Endothelial cell (in vitro differentiated cells): ENCODE measurements at places on chromosomes 12 and 14. TPM values are rescaled to one million over a fixed set of nuclear protein-coding genes. Genes with fewer than 3 reads are reported as not detected.

GRCh38 chr14:31118892-31119291 lies 88.7 kb downstream of the HECTD1 start:
- DNase-seq, result no peak

DNA sequence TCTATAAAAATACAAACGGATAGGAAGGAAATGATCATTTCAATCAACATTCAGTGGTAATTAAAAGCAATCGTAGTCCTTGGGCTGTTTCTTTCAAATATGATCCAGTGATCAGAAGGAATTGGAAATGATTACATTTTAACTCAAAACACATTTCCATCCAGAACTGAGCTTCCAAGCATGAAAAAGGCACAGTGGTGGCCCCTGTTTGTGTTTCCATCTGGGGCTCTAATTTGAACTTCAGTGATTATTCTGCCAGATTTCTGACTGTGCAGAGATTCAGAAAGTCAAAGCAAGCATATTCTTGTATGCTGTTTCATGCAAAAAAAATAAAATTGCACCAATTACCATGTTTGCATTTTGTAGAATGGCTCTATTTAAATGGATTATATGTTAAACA lies 157.0 kb upstream of the LMNTD1 start:
- no peak for DNase-seq

SPIC gene
- not detected for total RNA-seq

DNA sequence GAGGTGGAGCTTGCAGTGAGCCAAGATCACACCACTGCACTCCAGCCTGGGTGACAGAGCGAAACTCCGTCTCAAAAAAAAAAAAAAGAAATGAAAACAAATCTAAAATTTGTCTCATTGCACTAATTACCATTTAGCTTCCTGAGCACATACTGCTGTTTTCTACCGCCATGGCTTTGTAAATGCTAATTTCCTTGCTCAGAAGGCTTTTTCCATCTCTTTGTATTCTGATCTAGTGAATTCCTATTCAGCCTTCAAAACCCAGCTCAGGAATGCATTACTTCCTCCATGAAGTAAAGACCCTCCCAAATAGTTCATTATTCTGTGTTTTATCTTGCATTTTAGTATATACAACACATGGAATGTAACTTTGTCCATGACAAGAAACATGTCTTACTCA lies 33.6 kb downstream of the CEP83 start:
- DNase-seq, result no peak

DNA sequence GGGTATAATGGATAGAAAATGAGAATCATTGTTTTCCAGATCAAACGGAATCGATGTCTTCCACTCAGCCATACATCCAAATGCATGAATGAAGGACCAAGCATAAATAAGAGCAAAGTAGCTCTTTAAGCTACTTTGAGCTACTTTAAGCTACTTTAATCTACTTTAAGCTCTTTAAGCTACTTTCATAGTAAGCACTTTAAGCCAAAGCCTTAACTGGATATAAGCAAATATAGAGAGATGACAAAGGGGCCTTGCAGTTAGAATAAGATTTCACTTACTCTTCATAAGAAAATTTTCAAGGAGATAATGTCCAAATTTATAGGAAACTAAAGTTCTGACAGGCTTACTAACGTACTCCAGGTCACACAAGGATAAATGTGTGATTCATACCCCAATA lies 355.6 kb upstream of the KITLG start:
- no peak for DNase-seq

- DNase-seq, result no peak
Measured at GRCh38 chr12:27013611-27014084, 536 bp downstream of the TM7SF3 start.

GRCh38 chr14:34450542-34450915 lies 11.5 kb downstream of the SPTSSA start:
- no peak for DNase-seq

GRCh38 chr12:8594072-8594471 lies 18.6 kb downstream of the AICDA start:
- no peak for DNase-seq

DNA sequence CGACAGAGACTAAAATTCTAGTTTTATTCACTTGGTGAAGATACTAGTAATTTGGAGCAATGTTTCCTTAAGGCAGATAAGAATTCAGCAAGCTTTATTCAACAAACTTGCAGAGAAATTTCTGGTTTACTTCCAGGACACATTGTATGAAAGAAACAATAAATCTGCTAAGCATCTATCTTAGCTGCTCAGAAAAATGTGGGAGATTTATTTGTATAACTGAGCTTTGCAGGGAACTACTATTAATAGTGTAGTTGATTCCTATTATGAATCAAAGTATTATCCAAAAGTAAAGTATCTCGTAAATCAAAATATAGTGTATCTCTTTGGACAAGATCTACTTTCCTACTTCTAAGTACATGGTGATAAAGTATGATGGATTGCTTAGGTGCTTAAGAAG lies 239.4 kb upstream of the TMTC1 start:
- DNase-seq, result no peak

- DNase-seq, result no peak
Measured at GRCh38 chr14:104657101-104657524, 32.3 kb upstream of the INF2 start.

DNA sequence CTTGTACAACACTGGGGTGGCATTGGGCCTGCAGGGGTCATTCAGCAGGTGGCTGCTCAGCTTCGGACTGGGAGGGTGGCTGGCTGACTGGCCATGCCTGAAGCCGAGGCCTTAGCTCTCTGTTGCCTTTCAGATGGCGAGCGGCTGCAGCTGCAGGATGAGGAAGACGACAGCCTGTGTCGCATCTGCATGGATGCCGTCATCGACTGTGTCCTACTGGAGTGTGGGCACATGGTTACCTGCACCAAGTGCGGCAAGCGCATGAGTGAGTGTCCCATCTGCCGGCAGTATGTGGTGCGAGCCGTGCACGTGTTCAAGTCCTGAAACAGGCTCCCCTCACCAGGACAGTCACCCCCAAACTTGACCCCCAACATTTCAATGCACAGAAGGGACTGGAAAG lies 23.3 kb downstream of the RNF34 start:
- DNase-seq, result no peak

FAM186B gene
- total RNA-seq, result 1.9 TPM

BICDL1 gene
- total RNA-seq, result 2.8 TPM

- DNase-seq, result peak; percentile 83
Measured at GRCh38 chr12:116599285-116600136, 40.3 kb downstream of the MAP1LC3B2 start.

- no peak for DNase-seq
Measured at GRCh38 chr12:68497702-68498101, 113.0 kb upstream of the RAP1B start.

DNA sequence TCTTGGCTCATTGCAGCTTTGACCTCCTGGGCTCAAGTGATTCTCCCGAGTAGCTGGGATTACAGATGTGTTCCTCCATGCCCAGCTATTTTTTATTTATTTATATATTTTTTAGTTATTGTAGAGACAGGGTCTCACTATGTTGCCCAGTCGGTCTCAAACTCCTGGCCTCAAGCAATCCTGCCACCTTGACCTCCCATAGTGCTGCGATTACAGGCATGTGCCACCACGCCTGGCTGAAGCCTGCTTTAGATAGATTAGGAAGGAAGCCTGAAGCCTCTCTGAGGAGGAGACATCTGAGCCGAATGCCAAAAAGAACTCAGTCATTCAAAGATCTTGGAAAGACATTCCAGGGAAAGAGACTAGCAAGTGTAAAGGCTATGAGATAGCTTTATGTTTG lies 10.2 kb downstream of the INHBC start:
- DNase-seq, result no peak

DNA sequence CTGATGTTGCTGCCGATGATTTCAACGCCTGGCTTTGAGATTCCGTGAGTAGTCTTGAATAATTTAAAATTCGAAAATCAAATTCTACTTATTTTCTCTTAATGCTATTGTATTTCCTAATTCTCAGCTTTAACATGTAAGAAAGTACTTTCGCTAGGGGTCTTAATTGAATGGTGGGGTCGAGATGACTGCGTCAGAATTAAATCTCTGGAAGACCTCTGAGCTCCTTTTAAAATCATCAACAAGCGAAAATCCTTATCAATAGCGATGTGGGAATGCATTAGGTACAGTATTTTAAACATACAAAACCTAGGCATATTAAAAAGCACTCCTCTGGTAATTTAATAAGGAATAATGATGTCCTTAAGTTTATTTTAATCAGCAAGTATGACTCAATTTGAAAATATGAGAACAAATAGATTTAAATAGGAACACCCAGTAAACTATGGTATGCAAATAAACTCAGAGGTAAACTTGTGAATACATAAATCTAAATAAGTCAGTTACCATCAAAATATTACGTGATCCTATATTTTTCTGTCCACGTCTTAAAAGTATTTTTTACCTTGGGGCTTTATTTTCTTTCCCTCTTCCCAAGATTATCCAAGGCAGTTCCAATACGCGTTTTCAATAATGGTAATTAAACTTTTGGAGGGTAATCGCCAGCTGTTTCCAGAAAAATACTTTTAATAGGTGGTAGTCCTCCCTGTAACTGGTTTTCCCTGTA lies 1.4 kb downstream of the FOXA1 start:
- no peak for DNase-seq

DNA sequence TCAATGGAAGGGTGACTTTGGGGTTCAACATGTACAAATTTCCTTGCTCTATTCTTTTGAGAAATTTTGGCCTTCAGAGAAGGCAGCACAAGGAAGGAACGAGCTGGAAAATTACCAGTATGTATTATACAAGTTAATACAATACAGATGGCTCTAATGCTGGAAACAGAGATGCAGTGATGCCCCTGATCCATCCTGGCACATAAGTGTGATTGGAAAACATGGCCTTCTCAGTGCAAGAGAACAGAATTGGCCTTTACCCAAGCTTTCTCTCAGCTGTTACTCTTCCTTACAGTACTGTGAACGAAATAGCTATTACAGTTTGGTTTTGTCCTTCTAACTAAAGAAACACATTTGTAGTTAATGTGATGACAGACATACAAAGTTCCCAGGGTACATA lies 102.5 kb upstream of the GPHB5 start:
- no peak for DNase-seq

DNA sequence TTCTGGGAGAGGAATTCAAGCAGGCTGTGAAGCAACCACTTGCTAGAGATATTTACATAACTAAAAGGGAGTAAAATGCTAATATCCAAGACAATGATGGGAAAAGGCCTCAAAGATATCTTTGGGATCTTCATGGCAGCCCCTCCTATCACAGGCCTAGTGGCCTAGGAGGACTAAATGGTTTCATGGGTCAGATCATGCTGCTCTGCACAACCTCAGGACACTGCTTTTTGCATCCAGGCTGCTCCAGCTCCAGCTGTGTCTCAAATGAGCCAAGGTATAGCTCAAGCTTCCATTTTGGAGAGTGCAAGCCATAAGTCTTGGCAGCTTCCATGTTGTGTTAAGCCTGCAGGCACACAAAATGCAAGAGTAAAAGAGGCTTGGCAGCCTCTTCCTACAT lies 195.6 kb upstream of the SSTR1 start:
- no peak for DNase-seq

DNA sequence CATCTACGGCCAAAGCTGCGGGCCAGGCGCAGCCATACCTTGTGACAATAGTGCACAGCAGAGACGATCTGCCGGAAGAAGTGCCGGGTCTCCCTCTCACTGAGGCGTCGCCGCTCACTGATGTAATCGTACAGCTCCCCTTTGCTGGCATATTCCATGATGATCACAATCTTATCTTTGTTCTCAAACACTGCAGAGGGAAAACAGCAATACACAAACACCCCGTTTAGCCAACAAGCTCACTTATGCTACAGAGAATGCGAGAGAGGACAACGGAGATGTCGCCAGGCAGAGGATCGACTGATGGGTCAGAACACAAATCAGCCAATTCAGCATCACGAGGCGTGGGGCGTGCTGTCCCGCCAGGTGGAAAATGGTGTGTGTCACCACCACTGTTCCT lies 52.1 kb downstream of the NUAK1 start:
- no peak for DNase-seq

GRCh38 chr12:47651368-47652254 lies 54.2 kb downstream of the RPAP3 start:
- peak; percentile 40 for DNase-seq
